ENCODE measurements at places on chromosomes 3 and 15. TPM values are rescaled to one million over a fixed set of nuclear protein-coding genes. Genes with fewer than 3 reads are reported as not detected.
A peak's percentile ranks its signal among the peaks of the same experiment; 100 is the strongest.

- no peak for DNase-seq
Observed at GRCh38 chr3:151387842-151388241, 3.3 kb upstream of the P2RY12 start.

DNA sequence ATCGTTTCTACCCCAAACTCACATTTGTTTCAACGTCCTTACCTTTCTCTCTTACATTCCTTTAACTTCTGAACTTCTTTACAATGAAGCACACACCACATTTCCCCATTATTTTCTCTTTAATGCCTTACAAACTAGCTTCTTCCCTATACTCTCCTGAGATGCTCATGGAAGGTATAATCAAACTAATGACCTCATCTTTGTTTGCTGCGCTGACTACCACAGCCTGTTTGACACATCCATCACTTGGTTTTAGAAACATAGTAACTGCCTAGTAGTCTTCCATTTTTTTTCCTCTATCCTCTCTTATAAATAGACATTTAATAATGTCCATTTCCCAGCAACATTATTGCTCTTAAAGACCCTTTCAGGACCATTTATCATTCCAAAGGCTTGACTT is 230.5 kb upstream of the LRTM1 start:
- no peak for DNase-seq

GRCh38 chr3:102036017-102036416 is 186.7 kb downstream of the NFKBIZ start:
- no peak for DNase-seq

GRCh38 chr15:57301307-57301706 is 75.0 kb upstream of the CGNL1 start:
- DNase-seq, result no peak

DNA sequence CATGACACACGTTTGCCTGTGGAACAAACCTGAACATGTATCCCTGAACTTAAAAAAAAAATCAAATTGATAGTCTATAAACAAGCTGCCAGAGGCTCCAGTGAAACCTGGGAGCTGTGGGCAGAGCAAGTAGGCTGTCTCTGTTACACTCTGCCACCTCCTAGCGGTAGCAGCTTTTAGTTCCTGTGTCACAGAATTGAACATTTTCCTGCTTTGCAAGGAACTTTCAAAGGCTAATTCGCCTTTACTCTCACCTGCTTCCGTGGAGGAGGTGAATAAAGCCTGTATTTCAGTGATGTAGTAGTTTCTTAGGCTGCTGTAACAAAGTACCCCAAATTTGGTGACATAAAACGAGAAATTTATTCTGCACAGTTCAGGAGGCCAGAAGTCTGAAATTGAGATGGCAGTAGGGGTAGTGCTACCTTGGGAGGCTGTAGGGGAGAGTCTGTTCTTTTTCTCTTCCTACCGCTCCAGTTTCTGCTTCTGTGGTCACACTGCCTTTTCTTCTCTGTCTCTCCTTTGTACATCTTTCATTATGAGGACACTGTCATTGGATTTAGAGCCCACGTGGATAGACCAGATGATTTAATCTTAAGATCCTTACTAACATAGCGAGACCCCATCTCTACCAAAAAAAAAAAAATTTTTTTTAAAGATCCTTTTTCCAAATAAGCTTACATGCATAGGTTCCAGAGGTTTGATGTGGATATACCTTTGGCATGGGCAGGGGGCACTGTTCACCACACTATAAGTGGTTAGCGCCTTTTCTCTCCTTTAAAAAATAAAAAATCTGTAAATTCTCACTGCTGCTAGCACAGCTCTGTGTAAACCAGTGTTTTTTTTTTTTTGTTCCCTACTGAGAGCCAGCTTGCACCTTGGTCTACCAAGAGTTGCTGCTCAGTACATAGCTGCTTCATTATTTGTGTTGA is 25.3 kb downstream of the FBXO22 start:
- DNase-seq, result peak; percentile 38

DNA sequence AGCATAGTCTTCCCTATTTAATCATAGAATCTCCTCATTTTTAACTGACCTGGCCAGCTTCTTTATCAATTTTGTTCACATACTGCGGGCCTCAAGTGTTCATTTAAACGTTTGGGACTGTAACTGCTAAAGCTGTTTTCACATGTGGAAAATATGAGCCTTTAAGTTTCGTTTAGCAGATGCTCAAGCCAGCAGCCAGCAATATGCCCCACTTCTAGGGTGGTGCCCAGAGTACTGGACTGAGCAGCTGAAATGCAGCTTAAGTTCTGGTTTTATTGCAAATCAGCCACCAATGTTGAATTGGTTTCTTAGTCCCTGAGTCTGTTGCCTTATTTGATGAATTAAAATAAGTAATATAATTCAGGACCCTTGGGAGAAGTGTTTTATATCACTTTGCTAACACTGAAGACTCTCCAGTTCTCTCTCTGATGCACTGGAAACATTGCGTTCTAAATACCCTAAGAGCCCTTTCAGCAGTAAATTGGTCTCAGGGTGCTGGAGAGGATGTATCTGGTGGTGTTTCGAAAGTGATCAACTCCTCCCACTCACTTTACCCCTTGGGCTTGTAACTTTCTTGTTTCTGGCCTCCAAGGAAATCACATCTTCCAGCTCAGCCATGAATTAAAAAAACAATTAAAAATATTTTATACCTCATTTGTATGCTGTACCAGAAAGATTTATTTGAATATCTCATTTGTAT is 61.7 kb downstream of the B3GALNT1 start:
- DNase-seq, result no peak

DNA sequence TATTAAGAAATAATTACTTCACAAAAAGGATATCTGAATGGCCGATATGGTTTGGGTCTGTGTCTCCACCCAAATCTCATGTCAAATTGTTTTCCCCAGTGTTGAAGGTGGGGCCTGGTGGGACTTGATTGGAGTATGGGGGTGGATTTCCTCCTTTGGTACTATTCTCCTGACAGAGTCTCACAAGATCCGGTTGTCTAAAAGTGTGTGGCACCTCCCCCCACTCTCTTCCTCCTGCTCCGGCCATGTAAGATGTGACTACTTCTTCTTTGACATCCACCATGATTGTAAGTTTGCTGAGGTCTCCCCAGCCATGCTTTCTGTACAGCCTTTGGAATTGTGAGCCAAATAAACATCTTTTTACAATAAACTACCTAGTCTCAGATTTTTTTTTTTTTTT is 34.5 kb downstream of the ZBTB11 start:
- DNase-seq, result no peak

GRCh38 chr3:134315286-134316106 is 58.8 kb downstream of the AMOTL2 start:
- peak; percentile 65 for DNase-seq

DNA sequence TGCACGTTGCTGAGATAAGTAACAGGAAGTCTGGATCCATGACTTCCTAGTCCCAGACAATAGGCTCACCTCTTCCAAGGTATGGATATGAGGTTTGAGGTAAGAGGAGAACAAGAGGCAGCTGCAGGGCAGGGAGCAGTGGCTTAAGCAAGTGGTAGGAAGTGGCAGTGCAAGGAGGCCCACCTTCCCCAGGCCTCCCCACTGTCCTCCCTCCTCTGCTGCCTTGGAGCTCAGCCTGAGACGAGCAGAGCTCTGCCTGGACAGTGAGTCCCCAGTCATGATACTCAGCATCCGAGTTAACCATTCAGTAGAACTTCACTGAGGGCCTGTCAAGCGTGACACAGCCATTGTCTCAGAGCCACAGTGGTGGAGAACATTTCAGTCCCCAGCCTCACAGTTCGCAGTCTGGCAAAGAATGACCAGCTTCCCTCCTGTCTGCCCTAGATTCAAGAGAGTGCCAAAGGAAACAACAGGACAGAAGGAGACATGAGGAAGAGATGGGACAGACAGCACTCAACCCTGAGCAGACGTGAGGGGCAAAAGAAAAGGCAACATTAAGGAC is 41.4 kb upstream of the BOC start:
- no peak for DNase-seq

GRCh38 chr15:68208636-68209240 is 3.6 kb upstream of the CALML4 start:
- no peak for DNase-seq

DNA sequence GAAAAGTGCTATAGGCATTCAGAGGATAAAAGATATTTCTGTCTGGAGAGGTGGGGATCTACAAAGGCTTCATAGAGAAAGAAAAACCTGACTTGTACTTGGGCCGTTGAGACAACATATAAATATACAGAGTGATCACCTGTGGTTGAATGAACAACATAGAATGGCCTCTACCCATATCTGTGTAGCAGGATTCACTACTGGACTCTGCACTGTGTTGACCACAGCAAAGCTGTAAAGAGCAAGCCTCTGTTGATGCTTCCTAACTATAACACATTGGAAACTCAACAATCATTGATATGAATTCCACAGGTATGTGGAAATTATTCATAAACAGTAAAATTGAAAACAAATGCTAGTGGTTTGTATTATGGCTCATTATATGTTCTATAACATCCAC is 19.1 kb upstream of the LPP start:
- no peak for DNase-seq

DNA sequence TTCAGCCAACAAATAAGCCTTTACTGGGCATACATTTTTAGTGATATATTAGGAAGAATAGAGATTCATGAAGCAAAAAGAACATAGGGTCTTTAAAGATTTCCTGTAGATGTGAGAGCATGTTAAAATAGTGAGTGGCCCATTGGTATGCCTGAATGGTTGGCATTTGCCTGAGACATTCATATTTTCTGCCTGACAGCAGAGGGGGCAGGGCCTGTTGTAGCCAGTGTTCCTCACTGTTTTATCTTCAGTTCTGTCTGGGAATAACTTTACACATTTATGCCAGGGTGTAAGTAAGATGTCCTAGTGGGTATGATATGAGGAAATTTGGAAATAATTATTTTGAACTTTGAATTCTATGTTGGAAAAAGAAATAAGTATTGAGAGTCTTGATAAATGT is 704.7 kb upstream of the ARPP21 start:
- DNase-seq, result no peak

- peak; percentile 9 for DNase-seq
Observed at GRCh38 chr15:45186771-45187577, 792 bp downstream of the SHF start.

DNA sequence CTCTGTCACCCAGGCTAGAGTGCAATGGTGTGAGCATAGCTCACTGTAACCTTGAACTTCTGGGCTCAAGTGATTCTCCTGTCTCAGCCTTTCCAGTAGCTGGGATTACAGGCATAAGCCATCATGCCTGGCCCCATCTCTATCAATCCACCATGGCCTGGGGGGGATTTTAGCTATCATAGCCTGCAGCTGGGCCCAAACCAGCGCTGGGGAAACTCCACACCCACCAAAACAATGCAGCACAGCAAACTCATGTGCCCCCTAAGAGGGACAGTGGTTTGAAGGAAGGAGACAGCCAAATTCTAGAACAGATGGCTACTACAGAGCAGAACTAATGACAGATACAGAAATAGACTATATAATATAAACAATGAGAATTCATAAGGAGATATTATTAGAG is 13.8 kb upstream of the NSMCE3 start:
- DNase-seq, result peak; percentile 1

DNA sequence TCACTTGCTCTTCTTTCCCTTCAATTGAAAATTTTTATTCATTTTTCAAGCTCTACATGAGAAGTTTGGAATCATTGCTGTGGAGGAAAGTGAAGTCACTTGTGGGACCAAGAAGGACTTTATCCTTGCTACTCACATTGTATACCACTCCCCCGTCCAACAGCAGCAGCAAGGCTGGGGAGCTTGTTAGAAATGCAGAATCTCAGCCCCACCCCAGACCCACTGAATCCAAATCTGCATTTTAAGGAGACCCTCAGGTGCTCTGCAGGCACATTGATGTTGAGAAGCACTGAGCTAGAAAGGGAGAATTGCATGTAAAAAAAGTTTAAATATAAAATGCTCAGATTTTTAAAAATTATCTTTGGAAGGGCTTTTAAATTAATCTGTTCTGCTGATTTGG is 202.3 kb upstream of the MRPL3 start:
- no peak for DNase-seq

- peak; percentile 9 for DNase-seq
Observed at GRCh38 chr15:64216730-64217428, 54.1 kb upstream of the PPIB start.

- DNase-seq, result no peak
Observed at GRCh38 chr3:10602271-10602670, 96.9 kb upstream of the ATP2B2 start.

DNA sequence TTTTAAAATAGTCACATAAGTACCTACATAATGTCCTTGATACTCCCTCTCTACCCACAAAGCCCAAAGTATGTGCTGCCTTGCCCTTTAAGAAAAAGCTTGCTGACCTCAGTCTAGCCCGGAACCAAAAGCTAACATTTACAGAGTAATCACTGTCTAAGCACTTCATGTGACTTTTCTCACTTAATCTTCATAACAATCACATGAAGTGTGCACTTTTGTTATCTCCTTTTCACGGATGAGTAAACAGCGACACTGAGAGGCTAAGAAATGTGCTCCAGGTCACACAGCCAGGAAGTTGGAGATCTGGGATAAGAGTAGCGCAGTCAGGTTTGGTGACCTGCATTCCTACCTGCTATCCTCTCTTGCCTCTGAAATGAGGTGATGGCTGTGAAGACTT is 194.0 kb downstream of the ITPR1 start:
- DNase-seq, result no peak

GRCh38 chr15:29299331-29299730 is 29.7 kb upstream of the NSMCE3 start:
- no peak for DNase-seq

- DNase-seq, result no peak
Observed at GRCh38 chr15:66938114-66938830, 127.1 kb upstream of the SMAD3 start.

DNA sequence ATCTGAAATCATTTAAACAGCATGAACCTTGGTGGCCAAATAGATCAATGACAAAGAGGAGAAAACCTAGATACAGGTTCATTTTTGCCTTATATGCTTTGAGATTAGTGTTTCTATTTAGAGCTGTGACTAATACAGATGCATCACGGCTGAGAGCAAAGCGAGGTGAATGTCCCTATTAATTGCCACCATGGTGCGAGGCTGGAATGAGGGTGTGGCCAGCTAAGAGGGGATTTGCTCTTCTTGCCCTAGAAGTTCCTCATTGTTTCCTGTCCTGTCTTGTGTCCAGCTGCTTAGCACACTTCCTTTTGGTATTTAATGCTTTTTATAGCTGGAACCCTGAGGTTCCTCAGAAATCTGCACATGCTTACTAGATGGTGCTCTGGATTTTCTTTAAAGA is 339.1 kb upstream of the RGMA start:
- no peak for DNase-seq

The PAQR5 gene
- 9.4 TPM for total RNA-seq

The TIMMDC1 gene
- total RNA-seq, result 73.1 TPM

The CACNA2D3 gene
- 0.52 TPM for total RNA-seq

The ISLR gene
- total RNA-seq, result 0.31 TPM

The DAZL gene
- not detected for total RNA-seq

The PPP1R14D gene
- total RNA-seq, result not detected

The SLC28A1 gene
- total RNA-seq, result not detected

The AGBL1 gene
- 0.21 TPM for total RNA-seq

The UROC1 gene
- not detected for total RNA-seq
